Lower leg skin (tissue), 4 donors: ENCODE measurements at places on chromosomes 1 and 21. TPM values are rescaled to one million over a fixed set of nuclear protein-coding genes. Genes with fewer than 3 reads are reported as not detected.
A peak's percentile ranks its signal among the peaks of the same experiment; 100 is the strongest.

The NTMT2 gene
- total RNA-seq = not detected

GRCh38 chr1:219379691-219380090, 206.0 kb downstream of the LYPLAL1 start:
- DNase-seq = no peak

GRCh38 chr1:108646648-108647269, 14.1 kb downstream of the HENMT1 start:
- DNase-seq = peak; percentile 93

The PODN gene
- 58.8 TPM for total RNA-seq

- DNase-seq = no peak
These were observed 14.4 kb upstream of the ZFP69B start for GRCh38 chr1:40435876-40436275.

The ADCY10 gene
- 0.07 TPM for total RNA-seq

The NBPF4 gene
- total RNA-seq = not detected

- no peak for DNase-seq
These were observed 17.5 kb downstream of the RD3 start for GRCh38 chr1:211474451-211474850.

- no peak for DNase-seq
These were observed 23.2 kb downstream of the ILDR2 start for GRCh38 chr1:166952002-166952746.

DNA sequence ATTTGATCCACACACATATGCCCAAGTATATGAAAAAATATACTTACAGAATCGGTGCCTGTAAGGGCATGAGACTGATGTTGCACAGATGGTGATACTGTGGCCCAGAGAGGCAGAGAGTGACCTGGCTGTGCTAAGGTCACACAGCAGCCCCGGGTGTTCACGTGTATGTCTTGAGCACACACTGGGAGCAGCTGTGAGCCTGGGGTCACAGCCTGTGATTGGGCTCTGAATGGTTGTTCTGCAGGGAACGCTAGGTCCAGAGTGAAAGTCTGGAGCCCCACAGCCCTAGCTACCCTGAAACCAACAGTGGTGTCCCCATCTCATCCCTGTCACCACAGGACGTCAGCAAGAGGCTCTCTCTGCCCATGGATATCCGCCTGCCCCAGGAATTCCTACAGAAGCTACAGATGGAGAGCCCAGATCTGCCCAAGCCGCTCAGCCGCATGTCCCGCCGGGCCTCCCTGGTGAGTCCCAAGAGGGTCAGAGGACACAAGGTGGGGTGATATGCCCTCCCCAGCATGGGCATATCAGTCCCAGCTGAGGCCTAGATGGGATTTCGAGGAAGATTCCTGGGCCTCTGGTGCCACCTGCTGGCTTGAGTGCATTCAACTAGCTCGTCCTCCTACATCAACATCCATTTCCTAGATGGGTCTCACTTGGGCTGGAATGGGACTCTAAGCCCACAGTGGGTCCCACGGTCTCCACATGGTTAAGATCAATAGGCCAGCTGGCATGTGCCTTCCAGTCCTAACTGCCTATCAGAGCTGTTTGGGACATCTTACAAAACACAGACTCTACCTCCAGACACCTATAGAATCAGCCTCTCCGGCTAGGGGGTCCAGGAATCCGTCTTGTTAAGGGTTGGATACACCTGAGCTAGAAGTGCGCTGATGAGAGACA, 19.7 kb downstream of the CDK18 start:
- peak; percentile 93 for DNase-seq

DNA sequence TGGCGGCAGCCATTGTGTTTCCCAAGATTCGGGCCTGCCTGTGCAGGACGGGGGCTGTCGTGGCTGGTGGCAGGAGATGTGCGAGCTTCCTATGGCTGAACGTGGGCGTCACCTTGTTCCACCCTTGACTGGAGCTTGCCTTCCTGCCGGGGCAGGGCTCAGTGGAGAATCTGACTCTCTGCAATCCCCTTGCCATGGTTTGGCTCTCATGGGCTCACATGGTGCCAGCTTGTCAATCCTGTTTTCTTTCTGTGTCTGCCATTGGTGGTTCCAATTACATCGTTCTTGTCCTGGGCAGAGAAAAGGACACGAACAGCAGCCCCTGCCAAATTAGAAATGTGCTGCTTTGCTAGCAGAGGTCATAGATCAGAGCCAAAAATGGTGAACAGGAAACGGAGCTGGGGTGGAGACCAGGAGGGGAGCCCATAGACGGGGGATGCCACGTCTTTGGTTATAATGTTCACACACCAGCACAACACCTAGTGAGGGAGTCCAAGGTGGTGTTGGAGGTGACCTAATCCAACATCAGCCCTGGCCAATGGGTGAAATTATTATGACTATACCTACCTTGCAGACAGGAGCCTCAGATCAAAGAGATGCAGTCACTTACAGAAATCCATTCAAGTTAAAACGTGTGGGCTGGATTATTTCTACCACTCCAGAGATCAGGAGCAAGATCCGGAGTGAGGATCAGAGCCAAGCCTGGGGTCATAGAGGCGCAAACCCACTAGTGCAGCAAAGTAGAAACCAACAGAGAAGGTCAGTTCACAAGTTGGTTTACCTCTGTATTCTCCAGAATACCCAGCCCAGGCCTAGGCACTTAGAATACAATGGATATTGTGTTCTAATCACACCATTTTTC, 253.1 kb downstream of the SIPA1L2 start:
- no peak for DNase-seq

DNA sequence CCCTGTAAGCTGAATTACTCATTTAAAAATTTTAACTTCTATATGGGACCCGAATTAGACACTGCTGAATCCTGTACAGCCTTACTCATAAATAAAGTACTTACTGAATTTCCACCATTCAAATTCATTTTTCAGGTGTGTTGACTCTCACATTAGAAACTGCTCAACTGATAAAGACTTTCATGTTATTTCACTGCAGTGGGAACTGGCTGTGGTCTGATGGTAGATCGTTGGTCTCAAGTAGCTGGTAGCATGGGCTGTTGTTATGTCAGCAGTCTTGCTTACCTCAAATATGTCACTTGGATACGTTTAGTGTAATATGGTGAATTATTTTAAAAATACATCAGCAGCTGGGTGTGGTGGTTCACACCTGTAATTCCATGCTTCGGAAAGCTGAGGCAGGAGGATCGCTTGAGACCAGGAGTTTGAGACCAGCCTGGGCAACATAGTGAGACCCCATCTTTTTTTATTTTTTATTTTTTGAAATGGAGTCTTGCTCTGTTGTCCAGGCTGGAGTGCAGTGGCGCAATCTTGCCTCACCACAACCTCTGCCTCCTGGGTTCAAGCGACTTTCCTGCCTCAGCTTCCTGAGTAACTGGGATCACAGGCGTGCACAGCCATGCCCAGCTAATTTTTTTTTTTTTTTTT, 10.4 kb downstream of the DEGS1 start:
- DNase-seq = no peak

The IL20 gene
- not detected for total RNA-seq

GRCh38 chr1:213266983-213267772, 216.1 kb downstream of the RPS6KC1 start:
- no peak for DNase-seq

GRCh38 chr1:66334318-66334717, 199.6 kb upstream of the SGIP1 start:
- DNase-seq = no peak

The RAD54L gene
- 0.74 TPM for total RNA-seq

DNA sequence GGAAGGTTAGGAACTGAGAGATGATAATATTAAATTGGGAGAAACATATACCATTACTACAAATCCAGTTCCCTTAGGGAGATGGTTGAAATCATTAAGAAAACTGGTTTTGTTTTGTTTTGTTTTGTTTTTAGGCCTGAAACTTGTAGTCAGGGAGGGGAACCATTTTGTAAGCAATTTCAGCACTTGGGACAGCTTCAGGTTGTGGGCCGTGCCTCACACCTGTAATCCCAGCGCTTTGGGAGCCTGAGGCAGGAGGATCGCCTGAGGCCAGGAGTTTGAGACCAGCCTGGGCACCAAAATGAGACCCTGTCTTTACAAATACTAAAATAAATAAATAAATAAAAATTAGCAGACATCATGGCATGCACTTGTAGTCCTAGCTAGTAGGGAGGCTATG, 694.3 kb upstream of the NR5A2 start:
- DNase-seq = no peak

GRCh38 chr1:99964806-99965205, 5.0 kb upstream of the SLC35A3 start:
- no peak for DNase-seq

The XKR8 gene
- 8.6 TPM for total RNA-seq

DNA sequence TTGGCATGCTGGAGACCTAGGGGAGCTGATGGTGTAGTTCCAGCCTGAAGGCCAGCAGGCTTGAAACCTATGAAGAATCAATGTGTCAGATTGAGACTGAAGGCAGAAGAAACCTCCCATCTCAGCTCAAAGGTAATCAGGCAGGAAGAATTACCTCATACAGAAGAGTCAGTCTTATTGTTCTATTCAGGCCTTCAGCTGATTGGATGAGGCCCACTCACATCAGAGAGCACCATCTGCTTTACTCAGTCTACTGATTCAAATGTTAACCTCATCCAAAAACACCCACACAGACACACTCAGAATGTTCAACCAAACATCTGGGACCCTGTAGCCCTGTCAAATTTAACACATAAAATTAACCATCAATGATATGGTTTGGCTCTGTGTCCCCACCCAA, 13.7 kb upstream of the CCN1 start:
- DNase-seq = no peak

The ATAD3C gene
- 0.17 TPM for total RNA-seq

The SCAF4 gene
- total RNA-seq = 30.8 TPM

DNA sequence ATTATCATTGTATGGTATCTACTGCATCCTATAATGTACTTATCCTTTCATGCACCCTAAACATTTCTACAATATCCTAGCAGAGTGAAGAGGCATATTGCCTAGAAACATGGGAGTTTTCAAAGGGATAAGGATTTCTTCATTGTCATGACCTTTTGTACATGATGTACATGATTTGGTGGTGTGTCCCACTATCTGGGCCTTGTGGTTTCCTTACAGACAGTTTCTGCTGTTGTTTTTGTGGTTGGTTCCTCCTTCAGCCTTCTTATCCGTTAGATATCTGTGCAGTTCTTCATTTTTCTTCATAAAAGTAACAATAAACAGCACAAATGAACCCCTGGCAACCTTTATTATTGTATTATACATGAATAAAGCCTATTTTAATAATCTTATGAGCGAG, 70.4 kb upstream of the BACH1 start:
- DNase-seq = no peak

The YIPF1 gene
- total RNA-seq = 30.0 TPM

GRCh38 chr1:12370333-12370975, 140.6 kb downstream of the VPS13D start:
- DNase-seq = no peak

DNA sequence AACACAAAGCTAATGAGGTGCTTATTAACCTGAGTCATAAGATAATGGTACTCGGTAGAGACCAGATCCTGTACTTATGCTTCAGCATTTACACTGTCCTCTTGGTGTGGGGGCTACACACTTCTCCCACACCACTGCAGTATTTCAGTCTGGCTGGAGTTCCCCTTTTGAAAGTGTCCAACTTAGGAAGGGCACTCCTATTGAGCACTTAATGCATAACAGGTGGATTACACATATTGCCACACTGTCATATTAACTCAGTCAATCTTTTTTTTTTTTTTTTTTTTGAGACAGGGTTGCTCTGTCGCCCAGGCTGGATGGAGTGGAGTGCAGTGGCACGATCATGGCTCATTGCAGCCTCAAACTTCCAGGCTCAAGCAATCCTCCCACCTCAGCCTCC, 1.5 kb downstream of the GPATCH4 start:
- no peak for DNase-seq

GRCh38 chr1:248871837-248872401, 13.0 kb upstream of the ZNF692 start:
- no peak for DNase-seq

- no peak for DNase-seq
These were observed 333.8 kb downstream of the KIF26B start for GRCh38 chr1:245488346-245489129.

DNA sequence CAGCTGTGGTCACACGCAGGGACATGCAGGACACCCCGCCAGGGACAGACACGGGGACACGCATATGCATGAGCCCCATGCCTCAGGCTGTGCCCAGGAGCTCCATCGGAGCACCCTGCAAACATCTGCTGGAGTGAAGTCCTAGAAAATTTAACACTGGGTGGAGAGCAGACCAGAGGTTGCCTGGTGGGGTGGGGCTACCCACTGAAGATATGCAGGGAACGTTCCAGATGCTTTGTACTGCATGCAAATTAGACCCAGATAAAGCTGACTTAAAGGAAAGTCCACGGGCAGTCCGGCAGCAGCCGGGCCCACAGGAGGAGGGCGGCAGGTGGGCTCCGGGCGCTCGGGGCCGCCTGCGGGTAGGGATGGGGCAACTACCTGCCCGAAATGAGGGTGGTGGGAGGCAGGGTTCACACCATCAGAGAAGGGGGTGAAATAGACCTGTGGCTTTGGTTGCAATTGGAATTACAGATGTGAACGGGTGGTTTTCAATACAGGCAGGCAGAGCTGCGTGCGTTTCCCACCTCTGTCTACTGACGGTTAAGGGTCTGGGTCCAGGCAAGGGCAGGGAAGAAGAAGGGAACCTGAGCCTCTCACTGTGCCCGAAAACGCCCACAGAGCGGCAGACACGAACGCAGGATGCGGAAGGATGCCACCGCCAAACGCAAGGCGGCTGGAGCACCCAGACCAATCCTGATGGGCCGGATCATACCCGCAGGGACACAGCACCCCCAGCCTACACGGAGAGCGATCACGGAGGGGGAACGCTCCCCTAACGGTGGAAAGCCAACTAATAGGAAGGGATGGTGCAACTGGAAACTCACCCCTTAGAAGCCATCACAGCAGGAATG, 21.0 kb downstream of the CFAP74 start:
- no peak for DNase-seq

DNA sequence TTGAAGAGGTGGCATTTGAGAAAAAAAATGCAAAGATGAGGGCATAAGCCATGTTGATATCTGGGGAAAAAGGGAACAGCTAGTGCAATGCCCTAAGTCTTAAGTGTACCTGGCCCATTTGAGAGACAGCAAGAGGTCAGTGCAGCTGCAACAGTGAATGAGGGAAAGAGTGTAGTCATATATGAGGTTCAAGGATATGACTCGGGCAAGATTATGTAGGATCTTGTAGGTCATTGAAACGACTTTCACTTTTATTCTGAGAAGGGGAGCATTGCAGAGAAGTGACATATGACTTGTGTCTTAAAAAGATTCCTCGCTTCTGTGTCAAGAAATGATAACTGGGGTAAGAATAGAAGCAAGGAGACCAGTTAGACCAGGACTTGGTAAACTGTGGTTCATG, 31.0 kb downstream of the NTMT2 start:
- no peak for DNase-seq

DNA sequence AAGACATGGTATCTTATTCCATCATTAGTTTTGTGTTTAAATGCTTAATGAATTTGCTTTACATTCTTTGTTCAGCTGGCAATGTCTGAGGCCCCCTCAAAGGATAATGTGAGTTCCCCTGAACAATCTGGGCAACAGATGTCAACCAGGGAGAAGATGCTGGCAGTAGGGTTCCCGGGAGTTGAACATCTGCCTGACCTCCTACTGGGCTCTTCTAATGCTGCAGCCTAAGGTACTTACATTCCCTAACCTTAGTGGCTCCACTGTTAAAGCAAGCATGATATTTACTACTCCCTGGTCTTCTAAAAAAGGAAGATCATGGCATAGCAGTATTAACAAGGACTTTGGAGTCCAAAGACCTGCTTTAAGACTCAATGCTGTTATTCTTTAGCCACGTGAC, 574.9 kb upstream of the NR5A2 start:
- DNase-seq = no peak
